Activated CD4-positive, alpha-beta T cell treated with anti-CD3 and anti-CD28 coated beads, Interleukin-2, amount 10 ng/mL, durations not matched to agents 7 days and 5 days (primary cell): ENCODE measurements at places on chromosomes 3 and 15. TPM values are rescaled to one million over a fixed set of nuclear protein-coding genes. Genes with fewer than 3 reads are reported as not detected.

CFAP20DC gene
- 0.99 TPM for total RNA-seq

BCL2A1 gene
- total RNA-seq: 14.8 TPM

CISH gene
- total RNA-seq: 308 TPM

DNA sequence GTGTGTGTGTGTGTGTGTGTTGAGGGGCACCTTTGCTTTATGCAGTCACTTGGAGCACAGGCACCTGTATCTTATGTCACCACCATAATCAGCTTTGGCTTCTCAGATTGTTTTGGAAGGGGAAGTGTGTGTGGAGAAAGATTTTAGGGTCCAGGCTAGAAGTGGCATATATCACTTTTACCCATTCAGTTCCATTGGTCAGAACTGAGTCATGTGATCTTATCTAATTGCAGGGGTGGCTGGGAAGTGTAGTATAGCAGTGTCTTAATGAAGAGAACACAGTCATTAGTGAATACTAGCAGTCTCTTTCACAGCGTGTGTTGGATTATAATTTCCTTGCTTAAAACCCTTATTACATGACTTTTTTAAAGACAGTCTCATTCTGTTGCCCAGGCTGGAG is 20.6 kb downstream of the NCK1 start:
- no peak for DNase-seq

SAMD7 gene
- total RNA-seq: not detected

ARL14 gene
- not detected for total RNA-seq

CDV3 gene
- total RNA-seq: 177 TPM

- DNase-seq: no peak
Measured at GRCh38 chr3:177751770-177752169, 554.5 kb upstream of the TBL1XR1 start.

DNA sequence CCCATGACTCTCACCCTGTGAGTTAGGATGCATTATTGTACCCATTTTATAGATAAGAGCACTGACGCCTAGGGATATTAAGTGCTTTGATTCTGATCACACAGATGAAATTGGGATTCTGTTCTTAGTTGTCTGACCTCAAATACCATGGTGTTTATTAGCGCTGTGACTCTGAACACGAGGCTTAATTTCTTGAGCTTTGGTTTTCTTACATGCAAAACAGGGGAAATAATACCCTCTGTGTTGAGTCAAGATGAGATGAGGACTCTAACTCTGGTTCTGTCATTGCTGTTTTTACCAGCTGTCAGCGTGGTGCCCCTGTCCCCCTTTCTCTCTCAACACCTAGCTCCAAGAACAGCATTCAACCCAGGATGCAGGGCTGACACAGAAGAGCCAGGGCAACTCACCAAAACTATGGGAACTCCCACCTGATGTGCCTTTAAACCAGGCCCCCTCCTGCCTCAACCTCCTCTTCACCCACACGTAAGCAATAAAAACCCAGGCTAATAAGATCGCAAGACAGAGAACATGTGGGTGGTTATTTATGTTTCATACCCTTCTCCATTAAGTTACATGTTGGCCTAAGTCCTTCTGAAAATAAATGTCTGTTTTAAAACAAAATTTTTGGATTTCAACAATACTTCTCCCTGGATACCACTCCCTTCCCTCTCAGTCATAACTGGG is 100.1 kb upstream of the SPATA12 start:
- no peak for DNase-seq

RHCG gene
- not detected for total RNA-seq

DNA sequence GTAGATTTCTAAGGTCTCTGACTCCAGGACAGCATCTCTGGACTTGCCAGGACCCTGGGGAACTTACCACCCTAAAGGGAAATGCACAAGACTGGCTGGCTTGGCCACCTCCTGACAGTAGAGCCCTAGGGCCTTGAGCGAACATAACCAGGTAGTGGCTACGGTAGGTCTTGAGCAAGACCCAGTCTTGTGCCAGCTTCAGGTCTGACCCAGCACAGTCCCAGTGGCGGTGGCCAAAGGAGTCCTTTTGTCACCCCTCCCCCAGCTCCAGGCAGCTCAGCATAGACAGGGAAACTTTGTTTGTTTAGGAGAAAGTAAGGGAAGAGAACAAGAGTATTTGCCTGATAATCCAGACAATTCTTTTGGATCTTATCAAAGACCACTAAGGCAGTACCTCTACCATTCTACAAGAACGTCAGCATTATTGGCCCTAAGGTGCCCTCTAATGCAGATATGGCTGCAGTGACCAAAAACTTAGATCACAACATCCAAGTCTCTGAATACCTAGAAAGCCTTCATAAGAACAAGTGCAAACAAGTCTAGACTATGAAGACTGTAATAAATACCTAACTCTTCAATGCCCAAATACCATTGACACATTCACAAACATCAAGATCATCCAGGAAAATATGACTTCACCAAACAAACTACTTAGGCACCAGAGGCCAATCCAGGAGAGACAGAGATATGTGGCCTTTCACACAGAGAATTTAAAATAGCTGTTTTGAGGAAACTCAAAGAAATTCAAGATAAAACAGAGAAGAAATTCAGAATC is 38.7 kb upstream of the FBN1 start:
- DNase-seq: no peak

C3orf20 gene
- not detected for total RNA-seq

DNA sequence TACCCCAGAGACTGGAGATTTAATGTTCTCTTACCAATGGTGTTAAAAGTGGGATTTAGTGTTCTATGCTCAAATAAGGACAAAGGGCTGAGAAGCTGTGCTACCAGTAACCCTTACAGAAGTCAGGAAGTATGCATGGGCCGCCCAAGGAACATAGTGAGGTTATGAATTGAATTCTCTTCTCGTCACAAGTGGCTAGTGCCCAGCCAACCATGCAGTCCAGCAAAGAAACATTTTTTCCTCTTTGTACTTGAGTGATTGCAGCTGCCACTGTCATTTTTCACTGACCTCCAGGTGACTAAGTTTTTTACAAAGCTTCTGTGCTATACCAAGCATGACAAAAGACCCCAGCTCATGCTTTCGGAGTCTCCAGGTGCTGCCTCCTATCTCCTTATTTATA is 110.6 kb upstream of the DCBLD2 start:
- DNase-seq: no peak

RLBP1 gene
- not detected for total RNA-seq

LDHAL6B gene
- total RNA-seq: not detected

- no peak for DNase-seq
Measured at GRCh38 chr3:16086690-16087089, 87.8 kb upstream of the GALNT15 start.

CNTN4 gene
- total RNA-seq: not detected

DNA sequence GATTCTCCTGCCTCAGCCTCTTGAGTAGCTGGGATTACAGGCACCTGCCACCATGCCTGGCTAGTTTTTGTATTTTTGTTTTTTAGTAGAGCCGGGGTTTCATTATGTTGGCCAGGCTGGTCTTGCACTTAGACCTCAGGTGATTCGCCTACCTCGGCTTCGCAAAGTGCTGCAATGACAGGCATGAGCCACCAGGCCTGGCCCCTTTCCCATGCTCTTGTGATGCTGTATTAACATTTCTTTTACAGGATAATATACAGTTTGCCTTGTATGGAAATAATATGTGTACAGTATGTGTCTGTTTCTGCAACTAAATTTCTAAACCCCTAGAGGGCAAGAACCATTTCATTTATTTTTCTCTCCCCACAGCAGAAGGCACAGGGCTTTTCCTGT is 37.8 kb downstream of the SCG5 start:
- no peak for DNase-seq

GRCh38 chr3:157375342-157375986 is 61.2 kb upstream of the PTX3 start:
- no peak for DNase-seq

ZNF502 gene
- total RNA-seq: 1.4 TPM
